ENCODE measurements at places on chromosomes 6 and 20.

- no peak for DNase-seq
Observed at GRCh38 chr20:39453890-39454289, 491.7 kb downstream of the DHX35 start.

DNA sequence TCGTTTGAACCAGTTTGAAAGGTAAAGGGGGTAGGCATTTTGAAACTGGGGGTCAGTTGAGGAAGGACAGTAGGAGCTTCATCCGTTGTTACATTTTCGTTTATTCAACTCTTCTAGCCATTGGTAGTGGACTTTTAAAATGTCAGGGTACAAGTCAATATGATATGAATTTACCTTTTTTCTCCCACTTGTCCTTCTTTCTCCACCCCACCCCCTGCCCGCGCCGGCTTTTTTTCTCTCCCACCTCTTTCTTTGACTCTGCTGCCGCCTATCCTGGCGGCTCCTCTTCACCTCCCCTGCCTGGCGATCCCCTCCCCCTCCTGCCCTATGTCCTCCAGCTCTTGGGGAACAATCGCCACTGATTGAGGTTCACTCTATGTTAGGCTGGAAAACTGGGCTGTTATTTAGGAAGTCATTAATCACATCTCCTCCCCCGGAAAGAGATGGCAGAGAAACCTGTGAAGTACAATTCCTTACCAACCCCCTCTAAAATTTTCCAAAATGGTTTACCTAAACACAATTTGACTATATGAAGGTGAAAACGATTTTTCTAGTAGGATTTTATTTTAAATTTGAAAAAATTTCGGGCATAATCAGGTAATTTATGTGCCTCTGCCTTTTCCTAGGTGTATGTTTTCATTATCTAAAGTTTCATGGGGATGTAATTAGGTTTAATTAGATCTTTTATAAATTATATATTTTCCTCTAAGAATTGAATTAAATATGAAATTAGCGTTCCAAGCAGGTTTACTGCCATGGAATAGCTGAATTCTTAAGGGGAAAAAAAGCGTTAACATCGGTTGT is 778 bp upstream of the LIN28B start:
- no peak for DNase-seq

DNA sequence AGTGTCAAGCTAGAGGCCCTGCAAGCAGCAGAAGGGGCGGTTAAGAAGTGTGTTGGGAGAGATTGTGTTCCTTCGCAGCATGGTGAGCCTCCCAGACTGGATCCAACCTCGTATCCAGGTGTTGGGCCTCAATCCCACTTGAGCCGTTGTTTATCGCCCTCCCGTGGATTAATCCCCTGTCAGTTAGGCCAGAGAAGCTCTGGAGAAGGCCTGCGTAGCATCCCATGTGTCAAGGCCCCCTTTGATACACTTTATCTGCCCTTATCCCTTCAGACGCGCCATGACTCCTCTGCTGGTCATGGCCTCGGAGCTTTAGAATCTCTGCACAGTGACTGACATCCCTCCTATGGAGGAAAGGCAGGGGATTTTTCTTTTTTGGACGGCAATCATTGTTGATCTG is 181.0 kb downstream of the ZFP64 start:
- no peak for DNase-seq

- DNase-seq, result no peak
Observed at GRCh38 chr20:47854687-47855212, 69.5 kb upstream of the SULF2 start.

All from stimulated activated CD4-positive, alpha-beta T cell treated with anti-CD3 and anti-CD28 coated beads, Interleukin-15, amount 100 ng/mL, for 48 hours (primary cell).